ENCODE measurements at places on chromosomes 3 and 15.
A peak's percentile ranks its signal among the peaks of the same experiment; 100 is the strongest.

DNA sequence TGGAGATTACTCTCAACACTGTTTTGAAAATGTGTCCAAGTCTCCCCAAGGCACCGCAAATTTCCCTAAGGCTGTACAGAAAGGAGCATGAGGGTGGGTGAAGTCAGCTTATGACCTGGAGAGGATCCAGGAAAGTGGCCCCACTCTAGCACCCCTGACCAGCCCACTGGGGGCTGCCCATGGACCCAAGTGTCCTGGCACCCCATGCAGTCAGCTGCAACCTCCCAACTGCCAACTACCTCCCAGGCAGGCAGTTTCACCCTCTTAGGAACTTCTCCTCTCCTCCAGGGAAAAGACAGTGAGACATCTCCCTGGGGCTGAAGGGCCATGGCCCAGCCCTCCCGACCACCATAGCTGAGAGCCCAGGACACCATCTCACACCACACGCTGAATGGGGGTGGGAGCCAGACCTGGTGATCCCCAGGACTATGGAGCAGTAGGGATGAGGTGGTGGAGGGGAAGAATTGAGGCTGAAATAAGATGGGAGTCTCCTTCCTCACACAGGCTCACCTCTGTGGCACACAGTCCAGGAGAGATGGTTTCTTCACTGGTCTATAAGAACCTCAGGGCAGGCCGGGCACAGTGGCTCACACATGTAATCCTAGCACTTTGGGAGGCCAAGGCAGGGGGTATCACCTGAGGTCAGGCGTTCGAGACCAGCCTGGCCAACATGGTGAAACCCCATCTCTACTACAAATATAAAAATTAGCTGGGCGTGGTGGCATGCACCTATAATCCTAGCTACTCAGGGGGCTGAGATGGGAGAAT is 104.4 kb downstream of the DAPK2 start:
- DNase-seq, result no peak

DNA sequence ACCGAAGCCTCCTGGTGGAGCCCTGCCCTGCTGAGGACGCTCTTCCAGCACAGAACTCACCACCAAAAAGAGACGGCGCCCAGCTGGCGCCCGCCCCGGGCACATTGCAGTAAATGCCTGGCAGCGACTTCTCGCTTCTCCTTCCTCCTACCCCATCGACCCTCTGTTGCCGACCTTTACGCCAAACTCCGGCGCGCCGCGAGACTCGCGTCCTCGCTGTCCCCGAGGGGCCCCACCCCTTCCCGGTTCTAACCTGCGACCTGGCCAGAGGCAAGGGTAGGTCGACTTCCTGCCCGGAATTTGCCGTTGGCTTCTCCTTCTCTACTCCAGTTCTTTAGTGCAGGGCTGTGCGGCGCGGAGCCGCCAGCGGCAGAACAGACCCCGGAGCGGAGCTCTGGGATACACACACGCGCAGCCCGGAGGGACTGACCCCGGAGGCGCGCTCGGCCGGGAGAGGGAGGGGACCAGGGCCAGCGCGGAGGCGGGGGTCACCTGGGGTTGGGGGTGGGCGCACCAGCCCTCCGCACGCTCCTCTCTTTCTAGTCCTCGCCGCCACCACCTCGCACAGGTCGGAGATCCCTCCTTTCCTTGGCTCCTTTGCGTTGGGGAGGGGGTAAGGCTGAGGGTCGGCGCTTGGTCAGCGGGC is 226.6 kb upstream of the AZI2 start:
- no peak for DNase-seq

DNA sequence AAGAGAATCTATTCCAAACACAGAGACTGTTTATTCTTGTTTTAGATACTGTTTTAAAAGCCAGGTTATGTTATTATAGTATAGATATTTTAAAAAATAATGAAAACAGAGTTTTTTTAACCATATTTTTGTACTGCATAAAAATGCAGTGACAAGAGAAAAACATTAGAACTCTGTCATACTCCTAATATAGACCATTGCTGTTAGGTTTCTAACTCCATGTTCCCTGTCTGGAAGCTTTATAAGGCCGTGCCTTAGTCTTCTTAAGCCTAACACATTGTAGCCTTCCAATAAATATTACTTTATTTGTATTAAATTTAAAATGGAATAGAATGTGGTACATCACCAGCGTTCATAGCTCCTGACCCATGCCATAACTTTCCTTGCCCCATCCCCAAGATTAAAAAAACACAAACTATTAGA is 53.2 kb downstream of the MBNL1 start:
- DNase-seq, result no peak

DNA sequence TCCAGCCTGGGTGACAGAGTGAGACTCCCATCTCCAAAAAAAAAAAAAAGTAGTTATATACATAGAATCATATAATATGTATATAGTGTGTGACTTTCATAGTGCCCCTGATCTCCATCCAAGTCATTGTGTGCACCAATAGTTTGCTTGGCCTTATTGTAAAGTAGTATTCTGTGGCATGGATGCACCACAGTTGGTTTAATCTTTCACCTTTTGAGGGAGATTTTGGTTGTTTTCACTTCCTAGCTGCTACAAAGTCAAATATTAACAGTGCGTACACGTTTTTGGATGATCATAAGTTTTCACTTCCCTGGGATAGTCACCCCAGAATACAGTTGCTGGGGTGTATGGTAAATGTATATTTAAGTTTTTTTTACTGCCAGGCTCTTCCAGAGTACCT is 162.8 kb downstream of the PTPRG start:
- DNase-seq, result no peak

- no peak for DNase-seq
Observed at GRCh38 chr3:22121068-22121701, 370.2 kb upstream of the ZNF385D start.

- DNase-seq, result peak; percentile 60
Observed at GRCh38 chr15:80982205-80982604, 7.4 kb downstream of the MESD start.

DNA sequence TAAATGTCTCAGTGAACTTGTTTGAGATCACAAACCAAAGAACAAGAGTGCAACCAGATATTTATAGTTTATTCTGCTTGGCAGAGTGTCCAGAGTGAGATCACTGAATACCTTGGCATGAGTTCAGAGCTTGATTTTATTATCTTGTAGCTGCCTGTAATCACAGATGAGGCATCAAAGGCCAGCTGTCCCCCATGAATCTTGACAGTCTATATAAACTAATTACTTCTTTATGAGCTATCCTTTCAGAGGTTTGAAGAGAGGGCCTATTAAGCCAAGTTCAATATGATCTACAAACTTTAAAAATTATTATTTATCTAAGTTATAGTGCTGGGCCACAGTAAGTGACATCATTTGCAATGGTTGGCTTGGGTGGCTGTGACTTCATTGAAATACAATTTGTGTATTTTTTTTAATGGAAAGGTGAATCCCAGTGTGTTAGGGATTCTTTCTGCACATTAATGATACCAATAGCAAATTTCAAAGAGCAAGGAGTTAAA is 251.5 kb downstream of the CLSTN2 start:
- no peak for DNase-seq

GRCh38 chr15:45794712-45795439 is 160.0 kb downstream of the SQOR start:
- peak; percentile 9 for DNase-seq

- no peak for DNase-seq
Observed at GRCh38 chr3:118782755-118783202, 251.9 kb downstream of the IGSF11 start.

DNA sequence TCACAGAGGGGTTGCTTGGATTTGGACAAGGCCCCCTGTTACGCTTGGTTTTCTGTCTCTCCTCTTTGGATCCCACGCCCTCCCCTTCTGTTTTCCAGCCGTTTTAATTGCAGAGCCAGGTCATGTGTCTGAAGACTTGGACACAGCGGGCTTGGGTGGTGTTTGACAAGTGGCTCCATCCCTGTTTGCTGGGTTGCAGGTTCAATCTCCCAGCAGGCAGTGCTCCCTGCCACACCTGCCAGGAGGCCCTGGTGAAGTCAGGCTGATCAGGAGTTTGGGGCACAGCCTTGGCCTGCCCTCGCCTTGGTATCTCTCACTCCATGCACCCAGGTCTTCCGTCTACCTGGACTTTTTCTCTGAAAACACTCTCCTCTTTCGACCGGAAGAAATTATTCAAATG is 59.0 kb downstream of the PLXNA1 start:
- DNase-seq, result no peak

DNA sequence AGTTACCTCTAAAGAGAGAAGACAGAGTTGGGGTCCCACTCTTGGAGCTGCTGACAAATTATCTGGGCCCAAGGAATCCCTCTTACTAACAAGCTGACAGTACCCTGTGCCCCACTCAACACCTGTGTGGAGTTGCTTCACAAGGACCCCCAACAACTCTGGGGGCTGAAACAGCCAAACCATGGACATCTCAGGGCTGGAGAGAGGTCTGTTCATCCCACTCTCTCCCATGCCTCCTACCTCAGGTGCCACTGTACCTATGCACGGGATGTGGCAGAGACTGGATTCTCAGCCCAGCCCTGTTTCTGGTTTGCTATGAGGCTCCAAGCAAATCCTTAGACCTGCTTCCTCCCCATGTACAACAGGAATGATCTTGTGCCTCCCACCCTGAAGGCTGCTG is 101.7 kb downstream of the ETFA start:
- DNase-seq, result no peak

- DNase-seq, result no peak
Observed at GRCh38 chr3:61719278-61719977, 158.1 kb downstream of the PTPRG start.

GRCh38 chr3:146577662-146578061 is 27.5 kb downstream of the PLSCR5 start:
- peak; percentile 54 for DNase-seq

GRCh38 chr3:88005066-88005465 is 53.7 kb downstream of the CGGBP1 start:
- DNase-seq, result peak; percentile 37

DNA sequence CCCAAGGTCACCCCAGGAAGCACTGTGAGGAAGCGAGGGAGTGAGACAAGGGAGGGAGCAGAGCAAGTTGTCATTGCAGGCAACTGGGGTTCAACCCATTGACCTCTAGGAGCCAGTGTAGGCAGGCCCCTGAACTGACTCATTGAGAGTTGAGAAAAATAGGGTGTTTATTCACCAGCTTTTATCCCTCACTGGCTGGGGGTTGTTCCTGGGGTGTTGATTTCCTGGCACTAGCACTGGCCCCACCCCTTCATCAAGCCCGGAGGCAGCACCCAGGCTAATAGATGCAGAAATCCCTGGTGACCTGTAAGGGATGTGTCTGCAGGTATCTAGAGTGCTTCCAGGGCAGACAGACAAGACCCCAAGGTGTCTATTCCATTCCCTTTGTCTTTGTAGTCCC is 183.9 kb downstream of the ARRDC4 start:
- DNase-seq, result no peak

- DNase-seq, result no peak
Observed at GRCh38 chr15:77196381-77196780, 125.5 kb upstream of the TSPAN3 start.

DNA sequence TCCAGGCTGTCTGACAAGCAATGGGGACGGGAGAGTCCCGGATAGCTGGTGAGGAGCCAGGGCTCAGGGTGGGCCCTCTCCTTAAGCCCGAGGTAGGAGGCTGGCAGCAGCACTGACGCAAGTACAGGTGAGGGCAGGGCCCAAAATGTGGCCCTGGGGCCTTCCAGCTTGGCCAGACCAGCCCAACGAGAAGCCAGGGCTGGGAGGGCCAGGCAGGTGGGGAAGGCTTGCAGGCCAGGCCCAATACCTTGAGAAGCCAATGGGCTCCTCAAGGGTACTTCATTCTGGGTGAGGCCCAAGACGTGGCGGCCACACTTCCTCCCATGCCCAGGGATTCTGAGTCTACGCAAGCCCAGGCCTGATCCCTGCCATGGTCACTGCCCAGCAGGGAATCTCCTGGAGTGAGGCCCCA is 37.2 kb downstream of the AMOTL2 start:
- no peak for DNase-seq

- no peak for DNase-seq
Observed at GRCh38 chr3:196609805-196610515, 29.5 kb upstream of the NRROS start.
